ENCODE measurements at places on chromosomes 13 and 19.

- DNase-seq, result no peak
Observed at GRCh38 chr19:55689411-55690108, 14.5 kb downstream of the EPN1 start.

DNA sequence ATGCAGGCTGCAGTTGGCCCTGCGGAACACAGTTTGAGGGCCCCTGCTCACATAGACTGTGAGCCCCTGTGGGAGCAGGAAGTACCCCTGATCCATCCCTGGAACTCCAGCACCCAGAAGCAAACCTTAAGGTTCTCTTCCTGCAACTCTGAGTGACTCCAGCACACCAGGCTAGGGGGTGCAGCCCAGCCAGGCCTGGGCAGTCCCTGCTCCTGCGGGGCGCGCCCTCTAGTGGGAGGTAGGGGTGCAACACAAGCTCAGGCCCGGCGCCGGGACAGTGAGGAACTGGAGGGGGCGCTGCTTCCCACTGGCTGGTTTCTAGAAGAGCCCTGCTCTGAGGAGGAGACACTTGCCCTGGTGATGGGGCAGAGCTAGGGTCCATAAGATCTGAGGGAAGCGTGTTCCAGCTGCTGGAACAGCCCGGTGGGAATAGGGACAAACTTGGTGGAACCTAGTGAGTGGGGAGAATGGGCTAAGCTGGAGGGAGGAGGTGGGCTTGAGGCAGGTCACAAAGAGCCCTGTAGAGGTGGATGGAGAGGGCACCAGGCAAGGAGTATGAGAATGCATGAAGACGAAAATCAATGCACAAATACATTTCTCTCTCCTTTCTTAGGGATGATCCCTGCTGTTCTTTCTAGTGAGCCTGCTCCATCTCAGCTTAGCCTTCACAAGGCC lies 5.0 kb downstream of the ZSCAN5A start:
- DNase-seq, result peak; percentile 81

- DNase-seq, result no peak
Observed at GRCh38 chr19:50639121-50640112, at the start of gene SYT3. TSS of gene SYT3 (minus strand) at chr19:50639881. CDS start at chr19:50637411, 2,470 bp downstream.

GRCh38 chr13:94063848-94064247 lies 415.6 kb downstream of the DCT start:
- no peak for DNase-seq

DNA sequence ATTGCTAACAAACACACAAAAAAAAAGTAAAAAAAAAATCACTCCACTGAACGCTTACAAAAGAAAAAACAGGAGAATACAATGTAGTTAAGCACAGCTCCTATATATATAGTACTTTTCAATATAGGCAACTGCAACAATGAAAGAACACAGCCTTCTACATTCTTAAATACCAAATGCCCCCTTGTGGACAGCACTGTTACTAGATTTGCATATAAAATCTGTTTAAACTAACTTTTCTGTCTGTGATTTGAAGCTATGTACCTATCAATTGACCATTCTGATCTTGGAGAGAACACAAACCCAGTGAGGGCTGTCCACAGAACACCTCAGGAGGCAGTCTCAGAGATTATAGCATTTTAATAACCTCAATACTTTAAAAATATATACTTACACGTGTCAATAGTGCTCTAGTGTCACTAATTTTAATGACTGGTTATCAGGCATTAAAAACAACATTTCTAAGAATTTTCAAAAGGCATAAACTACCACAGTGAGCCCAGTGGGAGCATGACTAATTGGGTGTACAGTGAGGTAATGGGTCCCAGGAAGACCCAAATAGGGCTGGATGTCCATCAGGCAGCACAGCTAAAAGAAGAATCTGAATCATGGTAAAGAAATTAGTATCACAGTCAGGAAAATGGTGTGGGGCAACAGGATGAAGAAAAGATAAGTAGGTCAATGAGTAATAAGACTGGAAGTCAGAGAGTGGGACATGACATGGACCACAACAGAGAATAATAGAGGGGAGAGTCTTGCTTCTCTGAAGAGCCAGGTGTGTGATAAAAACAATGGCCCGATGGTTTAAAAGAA lies 22.2 kb downstream of the CCDC169 start:
- no peak for DNase-seq

DNA sequence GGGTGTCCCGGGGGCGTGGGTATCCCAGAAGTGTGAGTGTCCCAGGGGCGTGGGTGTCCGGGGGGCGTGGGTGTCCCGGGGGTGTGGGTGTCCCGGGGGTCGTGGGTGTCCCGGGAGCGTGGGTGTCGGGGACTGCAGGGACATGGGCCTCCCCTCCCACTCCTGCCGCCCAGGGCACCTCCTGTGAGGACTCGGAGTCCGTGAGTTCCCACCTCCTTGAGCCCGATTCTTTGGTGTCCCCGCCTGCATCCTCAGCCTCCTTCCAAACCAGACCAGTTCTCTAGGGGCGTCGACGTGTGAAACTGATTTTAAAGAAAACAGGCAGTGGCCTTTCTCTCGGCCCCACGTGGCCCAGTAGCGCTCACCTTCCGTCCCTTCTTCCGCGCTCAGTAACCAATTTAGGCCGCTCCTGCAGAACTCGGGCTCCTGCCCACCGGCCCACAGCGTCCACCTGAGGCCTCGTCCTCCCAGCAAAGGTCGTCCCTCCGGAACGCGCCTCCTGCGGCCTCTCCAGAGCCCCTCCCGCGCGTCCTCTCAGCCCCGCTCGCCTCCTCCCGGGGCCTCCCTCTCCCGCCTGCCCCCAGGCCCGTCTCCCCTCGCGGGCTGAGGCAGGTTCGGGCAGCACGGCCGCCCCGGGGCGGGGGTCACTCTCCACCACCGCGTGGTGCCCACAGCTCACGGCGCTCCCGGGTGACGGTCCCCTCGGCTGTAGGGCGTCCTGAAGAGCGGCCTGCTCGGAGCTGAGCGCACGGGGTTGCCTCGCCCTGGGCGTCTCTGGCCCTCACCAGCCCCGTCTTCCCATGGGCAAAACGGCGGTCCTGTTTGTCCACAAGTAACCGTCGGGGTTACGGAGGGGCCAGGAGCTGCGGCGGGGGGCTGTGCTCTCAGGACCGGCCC lies 3.8 kb downstream of the F7 start:
- DNase-seq, result no peak

GRCh38 chr13:89565476-89566100 lies 1781.9 kb upstream of the MIR17HG start:
- DNase-seq, result no peak

DNA sequence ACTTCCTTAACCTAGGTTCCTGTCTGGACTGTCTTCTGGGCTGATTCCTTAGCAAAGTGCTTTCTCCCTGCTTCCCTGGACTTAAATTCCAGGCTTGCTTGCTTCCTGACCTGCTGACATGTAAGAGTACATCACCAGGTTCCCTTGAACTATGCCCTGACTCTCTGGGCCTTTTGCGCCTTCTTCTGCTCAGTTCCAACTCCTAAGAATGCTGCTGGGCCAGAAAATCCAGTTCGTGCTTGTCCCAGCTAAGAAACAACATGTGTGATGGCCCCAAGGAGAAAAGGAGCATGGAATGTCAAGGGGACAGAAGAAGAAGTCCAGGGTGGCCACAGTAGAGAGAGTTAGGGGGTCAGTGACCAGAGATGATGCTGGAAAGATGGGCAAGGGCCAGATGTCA lies 42.6 kb upstream of the MBNL2 start:
- DNase-seq, result no peak

DNA sequence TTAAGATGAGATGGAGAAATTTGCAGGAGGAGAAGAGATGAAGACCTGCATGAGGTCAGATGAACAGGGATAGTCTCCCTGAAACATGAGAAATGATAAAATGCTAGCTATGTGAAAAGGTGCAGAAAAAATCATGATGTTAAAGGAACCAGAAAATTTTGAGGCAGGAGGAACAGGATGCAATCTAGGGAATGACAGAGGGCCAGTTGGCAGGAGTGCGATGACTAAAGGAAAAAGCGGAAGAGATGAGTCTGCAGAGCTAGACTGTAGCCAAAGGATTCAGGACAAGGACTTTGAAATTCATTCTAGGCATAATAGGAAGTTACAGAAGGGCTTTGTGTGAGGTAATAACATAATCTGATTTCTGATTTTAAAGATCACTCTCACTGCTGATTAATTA lies 77.9 kb downstream of the TRPC4 start:
- DNase-seq, result no peak

- peak; percentile 69 for DNase-seq
Observed at GRCh38 chr13:113216254-113217048, 7.0 kb downstream of the CUL4A start.

DNA sequence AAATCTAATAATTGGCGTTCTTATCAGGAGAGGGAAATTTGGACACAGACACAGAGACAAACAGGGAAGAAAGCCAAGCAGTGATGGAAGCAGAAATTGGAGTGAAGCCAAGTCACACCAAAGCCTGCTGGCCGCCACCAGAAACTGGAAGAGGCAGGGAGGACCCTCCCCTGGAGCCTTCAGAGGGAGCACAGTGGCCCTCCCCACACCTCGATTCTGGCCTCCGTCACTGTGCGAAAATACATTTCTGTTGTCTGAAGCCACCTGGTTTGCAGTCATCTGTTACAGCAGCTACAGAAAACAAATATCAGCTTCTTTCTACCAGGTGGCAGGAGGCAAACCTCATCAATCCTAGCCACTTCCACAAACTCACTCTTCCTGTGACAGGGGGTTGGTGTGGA lies 8.3 kb upstream of the TLE6 start:
- no peak for DNase-seq

DNA sequence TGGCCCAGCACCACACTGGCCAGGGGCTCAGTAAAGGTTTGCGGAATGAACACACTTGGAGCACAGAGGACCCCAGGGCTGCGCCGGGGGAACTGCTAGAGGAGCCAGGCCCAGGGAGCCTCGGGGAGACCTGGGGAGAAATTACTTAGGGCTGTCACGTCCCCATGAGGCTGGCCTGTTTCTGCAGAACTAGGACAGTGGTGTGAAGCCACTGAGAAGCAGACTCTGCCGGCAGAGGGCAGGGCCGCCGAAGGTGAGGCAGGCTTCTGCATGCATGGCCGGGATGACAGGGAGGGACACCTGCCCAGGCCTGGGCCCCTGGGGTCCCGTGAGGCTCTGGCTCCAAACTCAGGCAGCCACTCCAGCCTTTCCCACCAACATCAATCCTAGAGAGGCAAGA lies 26.4 kb downstream of the ELAVL1 start:
- no peak for DNase-seq
